Eye (tissue), 1 donor: ENCODE measurements at places on chromosomes 7 and 10.
A peak's percentile ranks its signal among the peaks of the same experiment; 100 is the strongest.

DNA sequence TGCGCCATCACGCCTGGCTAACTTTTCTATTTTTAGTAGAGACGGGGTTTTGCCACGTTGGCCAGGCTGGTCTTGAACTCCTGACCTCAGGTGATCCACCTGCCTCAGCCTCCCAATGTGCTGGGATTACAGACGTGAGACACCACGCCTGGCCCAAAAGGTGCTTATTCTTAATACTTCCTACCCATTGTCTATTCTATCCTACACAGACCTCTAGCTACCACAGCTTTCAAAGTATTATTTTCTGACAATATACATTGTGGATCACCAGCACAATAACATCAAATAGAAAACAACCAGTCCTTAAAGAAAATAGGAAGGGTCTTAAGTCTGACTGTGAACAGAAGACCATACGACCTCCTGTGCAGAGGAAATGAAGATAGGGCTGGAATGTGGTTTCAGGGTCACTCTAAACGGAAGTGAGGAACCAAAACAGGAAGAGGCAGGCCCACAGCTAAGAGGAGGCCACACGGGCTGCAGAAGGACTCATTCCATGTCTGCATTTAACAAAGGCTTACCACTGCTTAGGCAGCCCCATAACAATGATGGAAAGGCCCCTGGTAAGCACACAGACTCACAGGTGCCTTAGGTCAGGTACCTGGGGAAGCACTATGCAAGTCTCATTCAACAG is 115.2 kb downstream of the ZFAND4 start:
- no peak for DNase-seq

DNA sequence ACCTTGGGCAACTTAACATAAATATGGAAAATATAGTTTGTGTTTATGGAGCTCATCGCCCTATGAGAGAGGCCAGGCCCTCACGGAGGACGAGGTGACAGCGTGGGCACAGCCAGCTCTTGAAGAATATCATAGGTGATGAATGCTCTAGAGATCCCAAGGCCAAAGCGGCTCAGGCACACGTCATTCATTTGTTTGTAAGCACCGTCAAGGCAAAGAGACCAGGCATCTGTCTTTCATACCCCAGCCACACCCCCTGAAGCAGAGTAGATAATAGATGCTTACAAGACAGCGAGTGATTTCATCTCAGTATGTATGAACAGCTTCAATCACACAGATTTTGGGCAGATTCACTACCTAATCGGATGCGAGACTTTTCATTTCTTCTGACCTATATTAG is 242.1 kb upstream of the C7orf33 start:
- no peak for DNase-seq

GRCh38 chr7:80740778-80741545 is 102.5 kb downstream of the CD36 start:
- no peak for DNase-seq

GRCh38 chr7:50805447-50806125 is 22.9 kb upstream of the GRB10 start:
- no peak for DNase-seq

- peak; percentile 78 for DNase-seq
Observed at GRCh38 chr10:35834877-35835494, 192.9 kb upstream of the FZD8 start.

DNA sequence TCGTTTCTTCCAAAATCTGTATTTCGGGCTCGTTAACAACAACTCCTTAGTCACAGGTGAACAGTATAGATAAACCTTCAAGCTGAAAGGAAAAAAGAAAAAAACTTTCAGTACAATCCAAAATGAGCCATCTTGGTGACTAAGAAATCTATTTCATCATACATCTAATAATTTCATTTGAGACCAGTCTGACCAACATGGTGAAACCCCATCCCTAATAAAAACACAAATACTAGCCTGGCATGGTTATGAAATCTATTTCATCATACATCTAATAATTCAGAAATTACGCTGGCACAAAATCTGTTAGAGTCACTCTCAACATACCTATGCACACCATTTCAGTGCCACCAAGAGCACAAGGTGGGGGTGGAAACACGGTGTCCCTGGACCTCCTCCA is 8.8 kb downstream of the DCLRE1C start:
- no peak for DNase-seq

- no peak for DNase-seq
Observed at GRCh38 chr10:101007099-101007711, 7.6 kb downstream of the LZTS2 start.

DNA sequence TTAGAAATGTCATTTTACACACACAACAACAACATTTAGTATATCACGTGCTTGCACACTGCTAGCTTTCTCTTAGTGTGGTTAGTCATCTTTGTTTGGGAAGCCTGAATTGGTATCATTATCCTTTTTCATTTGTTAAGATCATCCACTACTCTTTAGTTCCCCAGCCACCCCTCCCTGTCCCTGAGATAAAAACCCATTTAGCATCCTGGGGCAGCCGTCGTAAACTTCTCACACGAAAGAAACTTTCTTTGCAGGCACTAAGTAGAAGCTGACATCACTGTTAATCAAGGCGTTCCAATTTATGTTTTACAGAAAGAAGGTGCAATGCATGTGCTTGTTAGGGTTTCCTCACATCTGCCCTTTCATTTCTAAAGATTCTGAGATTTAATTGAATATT is 475.1 kb upstream of the FZD8 start:
- DNase-seq = no peak

DNA sequence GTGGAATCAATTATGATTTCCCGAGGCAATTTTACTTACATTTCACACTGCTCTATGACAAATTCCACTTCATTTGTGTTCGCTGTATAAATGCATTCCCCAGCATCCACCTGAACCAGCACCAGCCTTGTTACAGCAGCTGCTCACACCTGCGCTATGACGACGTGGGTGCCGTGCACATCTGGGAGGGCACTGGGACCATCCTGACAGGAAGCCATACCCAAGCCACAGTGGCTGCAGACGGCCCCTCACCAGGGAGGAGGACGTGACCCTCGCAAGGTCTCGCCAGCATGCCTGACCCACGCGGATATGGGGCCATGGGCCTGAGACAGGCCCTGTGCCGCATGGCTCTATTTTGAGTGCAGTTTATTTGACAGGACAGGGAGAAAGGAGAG is 201.3 kb downstream of the MAD1L1 start:
- DNase-seq = no peak

GRCh38 chr10:6195846-6196245 is 6.9 kb upstream of the PFKFB3 start:
- no peak for DNase-seq

DNA sequence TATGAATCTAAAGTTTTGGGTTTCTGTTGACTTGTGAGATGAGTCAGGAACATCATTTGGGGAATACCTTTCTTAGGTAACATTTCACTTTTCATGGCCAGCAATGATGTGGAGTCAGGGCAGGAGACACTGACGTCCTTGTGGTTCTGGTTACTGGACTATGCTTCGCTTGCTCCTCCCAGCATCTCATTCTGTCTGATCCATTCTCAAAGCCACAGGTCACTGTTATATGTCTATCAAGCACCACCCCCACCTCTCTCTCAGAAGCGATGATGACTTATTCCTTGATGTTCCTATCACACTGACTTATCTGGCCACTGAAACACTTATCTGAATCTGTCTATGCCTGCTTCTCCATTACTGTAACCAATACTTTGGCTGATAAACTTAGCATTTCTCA is 51.6 kb downstream of the TES start:
- no peak for DNase-seq
